ENCODE measurements at places on chromosomes 3 and 15. TPM values are rescaled to one million over a fixed set of nuclear protein-coding genes. Genes with fewer than 3 reads are reported as not detected.

The COL8A1 gene
- 88.7 TPM for total RNA-seq

The KLHDC8B gene
- 22.3 TPM for total RNA-seq

GRCh38 chr15:78855746-78856145 is 16.9 kb upstream of the MORF4L1 start:
- no peak overlapping the region for H3K4me3 ChIP-seq
- H3K4me1 ChIP-seq = peaks cover 22% of the 10 kb centered on the region
- H3K27me3 ChIP-seq = peaks cover 5% of the 10 kb centered on the region
- H3K36me3 ChIP-seq = no peaks in the 10 kb centered on the region
- peak; percentile 77 for DNase-seq
- H3K27ac ChIP-seq = peak overlapping the region; percentile 84

- H3K27me3 ChIP-seq = no peaks in the 10 kb centered on the region
- H3K4me1 ChIP-seq = no peaks in the 10 kb centered on the region
- H3K36me3 ChIP-seq = no peaks in the 10 kb centered on the region
- no peak for DNase-seq
- no peak overlapping the region for H3K4me3 ChIP-seq
- H3K27ac ChIP-seq = no peak overlapping the region
These were observed 676.0 kb downstream of the EPHA3 start for GRCh38 chr3:89783341-89783927.

GRCh38 chr3:154972951-154973350 is 107.2 kb upstream of the MME start:
- peak overlapping the region; percentile 1 for H3K27ac ChIP-seq
- DNase-seq = no peak
- H3K4me3 ChIP-seq = no peak overlapping the region
- H3K27me3 ChIP-seq = no peaks in the 10 kb centered on the region

The GREM1 gene
- 2,213 TPM for total RNA-seq

The SCAP gene
- 57.6 TPM for total RNA-seq

The AHSG gene
- total RNA-seq = not detected

- peak; percentile 76 for DNase-seq
- H3K36me3 ChIP-seq = peaks cover 16% of the 10 kb centered on the region
- H3K27me3 ChIP-seq = no peaks in the 10 kb centered on the region
- peaks cover 65% of the 10 kb centered on the region for H3K4me1 ChIP-seq
These were observed 48.0 kb upstream of the FBN1 start for GRCh38 chr15:48693484-48693883.

DNA sequence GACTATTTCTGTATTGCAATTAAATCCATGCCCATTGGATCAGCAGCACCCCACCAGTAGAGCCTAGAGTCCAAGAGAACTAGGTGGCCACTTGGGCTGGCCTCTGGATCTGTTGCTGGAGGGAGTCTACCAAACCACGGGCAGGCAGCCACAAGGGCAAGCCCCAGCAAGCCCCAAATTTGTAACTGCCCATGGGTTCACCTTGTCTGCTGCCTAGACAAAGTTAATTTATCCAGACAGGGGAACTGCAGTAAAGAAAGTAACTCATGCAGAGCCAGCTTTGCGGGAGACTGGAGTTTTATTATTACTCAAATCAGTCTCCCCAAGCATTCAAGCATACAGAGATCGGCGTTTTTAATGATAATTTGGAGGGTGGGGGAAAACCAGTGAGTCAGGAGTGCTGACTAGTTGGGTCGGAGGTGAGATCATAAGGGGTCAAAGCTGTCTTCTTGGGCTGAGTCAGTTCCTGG is 74.0 kb upstream of the TERB2 start:
- H3K4me3 ChIP-seq = no peak overlapping the region
- no peaks in the 10 kb centered on the region for H3K36me3 ChIP-seq
- H3K27ac ChIP-seq = no peak overlapping the region
- no peaks in the 10 kb centered on the region for H3K4me1 ChIP-seq

DNA sequence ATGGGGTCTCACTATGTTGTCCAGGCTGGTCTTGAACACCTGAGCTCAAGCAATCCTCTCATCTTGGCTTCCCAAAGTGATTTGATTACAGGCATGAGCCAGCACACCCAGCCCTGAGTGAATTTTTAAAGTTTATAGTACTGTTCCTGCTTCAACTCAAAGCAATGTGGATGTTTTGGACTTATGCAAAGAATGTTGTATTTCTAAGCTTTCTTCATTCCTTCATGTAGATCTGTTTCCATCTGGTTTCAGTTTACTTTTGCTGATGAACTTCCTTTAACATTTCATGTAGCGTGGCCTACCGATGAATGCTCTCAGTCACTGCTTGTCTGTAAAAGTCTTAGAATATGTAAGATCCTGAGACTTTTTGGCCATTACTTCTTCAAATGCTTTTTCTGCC is 23.2 kb downstream of the NRG4 start:
- H3K4me3 ChIP-seq = no peak overlapping the region
- peaks cover 8% of the 10 kb centered on the region for H3K27me3 ChIP-seq
- no peaks in the 10 kb centered on the region for H3K36me3 ChIP-seq

The CNTN6 gene
- total RNA-seq = not detected

DNA sequence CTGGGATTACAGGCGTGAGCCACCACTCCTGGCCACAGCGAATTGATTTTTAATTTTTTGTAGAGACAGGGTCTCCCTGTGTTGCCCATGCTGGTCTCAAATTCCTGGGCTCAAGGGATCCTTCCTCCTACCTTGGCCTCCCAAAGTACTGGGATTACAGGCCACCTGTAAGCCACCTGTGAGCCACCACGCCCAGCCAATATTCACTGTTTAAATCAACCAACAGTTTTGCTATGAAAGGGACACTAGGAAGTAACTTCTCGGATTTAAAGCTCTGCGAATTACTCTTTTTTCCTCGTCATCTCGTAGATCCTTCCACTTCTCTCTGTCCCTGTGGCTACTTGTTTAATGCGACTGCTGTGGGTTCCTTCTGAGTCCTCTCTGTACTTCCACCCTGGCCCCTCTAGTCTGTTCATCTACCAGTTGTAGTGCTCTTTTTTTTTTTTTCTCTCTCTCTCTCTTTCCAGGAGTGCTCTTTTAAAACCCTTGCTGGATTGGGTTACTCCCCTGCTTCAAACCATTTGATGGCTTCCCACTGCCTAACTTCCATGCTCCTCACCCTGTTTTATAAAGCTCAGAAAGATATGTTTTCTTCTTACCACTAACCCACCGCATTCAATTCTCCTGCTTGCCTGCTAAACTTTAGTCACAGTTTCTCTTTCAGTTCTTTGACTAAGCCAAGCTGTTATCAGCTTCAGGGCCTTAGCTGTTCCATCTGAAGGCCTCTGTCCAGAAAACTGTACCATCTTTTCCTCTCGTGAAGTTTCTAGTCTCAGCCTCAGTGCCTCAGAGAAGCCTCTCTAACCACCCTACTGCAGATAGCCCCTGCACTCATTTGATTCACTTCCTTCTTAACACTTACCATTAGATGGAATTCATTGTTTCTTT is 12.4 kb downstream of the RTF1 start:
- no peak overlapping the region for H3K27ac ChIP-seq
- H3K36me3 ChIP-seq = 0 out of 2 replicates have a peak, but pooled peaks cover 5% of the 10 kb centered on the region
- peaks cover 9% of the 10 kb centered on the region for H3K4me1 ChIP-seq
- DNase-seq = no peak

The ALDH1A3 gene
- 2.0 TPM for total RNA-seq

The SAMMSON gene
- total RNA-seq = not detected

- H3K27me3 ChIP-seq = no peaks in the 10 kb centered on the region
- peak overlapping the region; percentile 90 for H3K27ac ChIP-seq
- H3K4me1 ChIP-seq = peaks cover 45% of the 10 kb centered on the region
These were observed 11.4 kb downstream of the TRAK1 start for GRCh38 chr3:42102571-42102970.

The NMNAT3 gene
- total RNA-seq = 0.03 TPM

The CFAP20DC gene
- 1.4 TPM for total RNA-seq

GRCh38 chr15:59208613-59209249 is 2.1 kb downstream of the LDHAL6B start:
- H3K27ac ChIP-seq = peak overlapping the region; percentile 81
- DNase-seq = peak; percentile 91
- H3K4me3 ChIP-seq = peak overlapping the region; percentile 62
- H3K4me1 ChIP-seq = peaks cover 43% of the 10 kb centered on the region

- peaks cover 5% of the 10 kb centered on the region for H3K36me3 ChIP-seq
- no peak overlapping the region for H3K27ac ChIP-seq
- no peaks in the 10 kb centered on the region for H3K4me1 ChIP-seq
- no peak overlapping the region for H3K4me3 ChIP-seq
- H3K27me3 ChIP-seq = no peaks in the 10 kb centered on the region
These were observed 40.5 kb downstream of the TTBK2 start for GRCh38 chr15:42880121-42880520.

All from HFFc6 (cell line).